ENCODE measurements at places on chromosomes 1 and 21.

- no peak for DNase-seq
These were observed 166.9 kb downstream of the TNFSF18 start for GRCh38 chr1:172883844-172884243.

GRCh38 chr1:232287676-232288569 is 342.0 kb downstream of the SIPA1L2 start:
- no peak for DNase-seq

GRCh38 chr21:34782506-34783360 is 113.9 kb downstream of the CLIC6 start:
- no peak for DNase-seq

DNA sequence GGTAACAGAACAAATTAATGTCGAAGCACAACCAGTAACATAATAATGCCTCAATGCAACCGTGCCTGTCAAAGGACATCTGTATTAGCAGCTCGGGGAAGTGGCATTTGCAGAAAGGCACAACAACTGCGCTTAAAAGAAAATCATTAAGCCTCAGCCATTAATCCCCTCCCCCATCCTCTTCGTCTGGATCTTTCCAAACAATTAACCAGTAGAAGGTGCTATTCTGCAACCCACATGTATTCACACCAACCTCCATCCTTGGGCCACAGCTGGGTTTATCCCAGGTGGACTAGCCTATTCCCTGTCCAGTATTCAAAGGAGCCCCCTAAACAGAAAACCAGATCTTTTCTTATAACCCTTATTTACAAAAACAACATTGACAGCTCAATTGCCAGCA is 2.6 kb downstream of the RERE start:
- DNase-seq, result no peak

DNA sequence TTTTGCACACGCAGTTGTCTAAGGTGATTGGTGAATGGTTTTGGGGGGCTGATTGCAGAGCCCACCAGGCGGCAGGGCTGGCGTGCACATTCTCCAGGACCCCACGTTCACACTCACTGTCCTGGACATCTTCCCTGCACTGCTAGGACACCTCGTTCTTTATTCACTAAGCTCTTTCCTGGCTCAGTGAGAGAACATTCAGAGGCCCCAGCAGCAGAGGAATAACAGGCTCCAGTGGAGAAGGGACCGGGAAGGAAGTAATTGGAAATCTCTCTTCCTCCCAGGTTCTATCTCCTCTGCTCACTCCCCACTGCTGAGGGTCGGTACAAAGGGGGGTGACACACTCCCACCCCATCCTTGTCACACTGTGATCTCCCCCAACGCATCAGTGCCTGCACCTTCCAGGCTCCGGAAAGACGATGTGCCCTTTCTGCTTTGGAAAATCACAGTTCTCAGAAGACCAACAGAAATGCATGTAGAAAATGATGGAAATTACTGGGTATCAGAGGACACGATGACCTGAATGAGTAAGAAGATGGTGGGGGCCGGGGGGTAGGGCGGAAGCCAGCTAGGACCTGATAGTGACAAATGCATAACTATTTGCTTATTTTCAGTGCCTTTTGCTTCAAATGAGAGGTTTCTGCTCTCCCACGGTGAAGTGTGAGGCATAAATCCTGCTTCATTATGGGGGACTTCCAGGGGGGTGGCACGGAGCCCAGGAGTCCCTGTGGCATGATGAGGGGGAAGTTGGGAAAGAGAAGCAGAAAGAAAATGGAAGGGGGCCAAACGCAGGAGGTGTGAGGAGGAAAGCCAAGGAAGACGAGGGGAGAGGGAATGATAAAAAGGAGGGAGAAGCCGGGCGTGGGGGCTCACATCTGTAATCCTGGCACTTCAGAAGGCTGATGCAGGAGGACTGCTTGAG is 25.2 kb upstream of the KIF26B start:
- no peak for DNase-seq

GRCh38 chr1:121445679-121446078 is 260.9 kb downstream of the SRGAP2C start:
- DNase-seq, result no peak

GRCh38 chr1:229753764-229754551 is 127.9 kb downstream of the URB2 start:
- DNase-seq, result no peak

GRCh38 chr21:40208948-40209345 is 341.7 kb downstream of the PCP4 start:
- DNase-seq, result no peak

DNA sequence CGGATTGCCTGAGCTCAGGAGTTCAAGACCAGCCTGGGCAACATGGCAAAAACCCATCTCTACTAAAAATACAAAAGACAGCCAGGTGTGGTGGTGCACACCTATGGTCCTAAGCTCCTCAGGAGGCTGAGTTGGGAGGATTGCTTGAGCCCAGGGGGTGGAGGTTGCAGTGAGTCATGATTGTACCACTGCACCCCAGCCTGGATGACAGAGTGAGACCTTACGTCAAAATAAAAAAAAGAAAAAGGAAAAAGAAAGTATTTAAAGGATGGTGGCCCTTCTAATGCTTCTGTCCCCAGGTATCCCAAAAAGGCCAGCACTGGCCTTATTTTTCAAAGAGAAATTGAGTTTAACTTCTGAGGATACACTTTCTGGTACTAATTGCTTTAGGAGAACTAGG is 1.7 kb downstream of the IKBKE start:
- no peak for DNase-seq

DNA sequence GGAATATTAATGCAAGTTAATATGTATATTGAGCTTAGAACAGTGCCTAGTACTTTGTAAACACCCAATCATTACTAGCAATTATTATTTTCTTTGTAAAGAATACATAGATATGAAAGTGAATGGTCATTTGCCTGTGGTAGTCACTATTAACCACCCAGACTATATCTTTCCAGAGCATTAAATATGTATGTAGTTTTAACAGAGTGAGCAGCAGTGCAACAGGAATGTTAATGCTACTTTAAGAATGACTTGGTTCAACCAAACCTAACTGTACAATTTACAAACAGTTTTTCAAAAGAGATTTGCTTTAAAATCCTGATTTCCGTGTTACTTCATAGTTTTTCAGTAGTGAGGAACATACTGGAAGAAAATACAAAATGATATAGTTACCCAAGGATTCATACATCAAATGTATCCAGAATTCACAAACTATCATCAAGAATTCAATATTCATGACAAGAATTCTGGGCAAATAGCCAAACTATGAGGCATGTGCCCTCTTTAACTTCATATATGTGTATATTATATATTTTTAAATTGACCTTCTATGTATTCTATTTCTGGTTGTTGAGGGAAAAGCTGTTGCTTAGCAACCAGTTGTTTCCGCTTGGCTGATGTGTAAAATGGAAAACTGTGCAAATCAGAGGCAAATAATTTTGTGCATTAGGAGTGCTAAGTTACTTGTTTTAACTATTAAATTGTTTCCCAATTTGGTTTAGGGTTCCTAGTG is 34.9 kb upstream of the IVNS1ABP start:
- DNase-seq, result no peak

DNA sequence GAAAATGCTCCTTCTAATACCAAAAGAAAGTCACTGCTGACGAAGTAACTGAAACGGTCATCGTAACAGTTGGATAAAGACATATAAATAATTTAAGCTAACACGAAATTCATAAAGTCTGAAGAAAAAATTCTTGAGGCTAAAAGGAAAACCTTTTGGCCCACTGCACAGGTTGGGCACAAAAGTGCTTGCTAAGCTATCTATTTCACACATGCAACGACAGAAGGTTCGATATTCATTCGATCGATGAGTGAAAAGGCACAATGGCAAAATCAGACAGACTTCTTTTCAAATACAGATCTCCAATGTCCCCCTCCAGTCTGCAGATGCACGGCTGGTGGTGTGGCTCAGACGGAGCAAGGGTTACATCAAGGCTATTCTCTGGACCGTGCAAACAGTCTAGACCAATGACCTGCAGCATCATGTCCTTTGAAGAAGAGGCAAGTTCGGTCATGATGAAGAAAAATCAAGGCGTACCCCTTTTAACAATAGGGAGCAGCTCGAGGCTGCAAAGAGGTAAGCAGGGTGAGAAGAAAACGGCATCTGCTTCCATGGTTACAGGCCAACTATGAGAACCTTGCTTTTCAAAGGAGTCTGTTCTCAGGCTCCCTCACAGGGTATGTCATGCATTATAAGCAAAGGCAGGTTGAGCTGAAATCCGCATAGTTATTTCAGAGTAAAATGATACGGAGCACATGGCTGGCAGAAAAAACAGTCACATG is 579.6 kb downstream of the USP25 start:
- no peak for DNase-seq

DNA sequence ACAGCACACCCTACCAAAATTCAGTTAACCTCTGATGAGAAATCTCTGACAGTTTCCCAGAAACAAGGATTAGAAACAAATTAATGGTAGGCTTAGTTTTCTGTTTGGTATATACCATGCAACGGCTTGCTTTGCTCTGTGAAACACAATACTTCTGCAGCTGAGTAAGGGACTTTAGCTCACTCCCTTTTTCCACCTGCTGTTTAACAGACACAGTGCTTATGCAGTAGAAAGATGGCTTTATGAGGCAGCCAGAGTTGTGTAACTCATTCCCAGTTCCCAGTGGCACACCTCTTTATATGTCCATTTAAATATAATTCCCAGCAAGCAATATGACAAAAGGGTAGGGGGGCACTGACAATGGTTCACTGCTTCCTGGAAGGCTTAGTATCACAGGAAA is 124.0 kb downstream of the PIGK start:
- DNase-seq, result no peak

DNA sequence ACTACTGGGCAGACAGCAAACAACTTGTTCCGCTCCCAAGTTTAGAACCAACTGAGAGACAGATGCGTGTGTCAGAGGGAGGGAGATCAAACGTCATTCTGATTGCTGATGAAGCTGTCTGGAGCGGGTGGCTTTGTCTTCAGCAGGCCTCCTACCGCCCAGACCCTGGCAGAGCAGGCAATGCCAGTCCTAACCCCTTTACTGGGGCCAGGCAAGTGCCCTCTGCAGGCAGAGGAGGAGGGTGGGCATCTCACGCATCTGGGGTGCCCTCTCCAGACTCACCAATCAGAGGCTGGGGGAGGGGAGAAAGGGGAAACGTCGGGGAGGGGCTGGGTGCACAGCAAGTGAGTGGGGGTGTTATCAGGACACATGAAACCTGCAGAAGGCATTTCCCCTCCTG is 126.6 kb downstream of the ACTL8 start:
- DNase-seq, result no peak

DNA sequence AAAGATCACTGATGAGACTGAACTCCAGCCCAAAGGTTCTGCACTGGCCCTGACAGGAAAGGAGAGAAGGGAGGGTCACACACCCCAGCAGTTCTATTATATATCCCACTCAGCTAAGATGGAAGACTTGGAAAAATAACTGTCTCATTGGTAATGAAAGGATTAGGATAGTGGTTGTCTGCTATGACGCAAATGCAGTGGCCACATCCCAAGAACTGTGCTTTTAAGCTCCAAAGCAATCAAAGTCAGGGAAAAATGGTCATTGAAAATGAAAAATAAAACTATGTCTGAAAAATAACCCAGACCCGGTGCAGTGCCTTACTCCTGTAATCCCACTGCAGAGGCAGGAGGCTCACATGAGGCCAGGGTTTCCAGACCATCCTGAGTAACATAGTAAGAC is 31.0 kb downstream of the PSMG1 start:
- no peak for DNase-seq

DNA sequence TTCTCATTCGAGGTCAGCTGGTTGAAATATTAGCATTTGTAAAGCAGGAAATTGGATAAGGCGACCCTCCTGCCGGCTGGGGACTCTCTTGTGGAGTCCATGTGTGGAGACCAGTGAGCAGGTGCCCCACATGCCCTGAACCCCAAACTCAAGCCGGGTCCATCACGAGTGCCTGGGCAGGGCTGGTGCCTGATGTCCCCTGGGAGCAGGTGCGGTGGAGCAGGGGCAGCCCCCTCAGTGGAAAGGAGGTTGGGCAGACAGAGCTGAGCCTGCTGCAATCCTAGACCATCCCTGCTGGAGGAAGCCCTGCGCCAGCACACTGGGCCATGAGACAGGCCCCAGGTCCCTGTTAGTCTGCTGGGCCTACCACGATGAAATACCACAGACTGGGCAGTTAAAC is 395.6 kb downstream of the NPHP4 start:
- DNase-seq, result no peak

- DNase-seq, result peak; percentile 16
These were observed 323.3 kb downstream of the RPS6KC1 start for GRCh38 chr1:213374369-213374768.

- no peak for DNase-seq
These were observed 123.4 kb downstream of the PRDM16 start for GRCh38 chr1:3192361-3192760.
